Hematopoietic multipotent progenitor cell (in vitro differentiated cells): ENCODE measurements at places on chromosomes 13 and 19.
A peak's percentile ranks its signal among the peaks of the same experiment; 100 is the strongest.

DNA sequence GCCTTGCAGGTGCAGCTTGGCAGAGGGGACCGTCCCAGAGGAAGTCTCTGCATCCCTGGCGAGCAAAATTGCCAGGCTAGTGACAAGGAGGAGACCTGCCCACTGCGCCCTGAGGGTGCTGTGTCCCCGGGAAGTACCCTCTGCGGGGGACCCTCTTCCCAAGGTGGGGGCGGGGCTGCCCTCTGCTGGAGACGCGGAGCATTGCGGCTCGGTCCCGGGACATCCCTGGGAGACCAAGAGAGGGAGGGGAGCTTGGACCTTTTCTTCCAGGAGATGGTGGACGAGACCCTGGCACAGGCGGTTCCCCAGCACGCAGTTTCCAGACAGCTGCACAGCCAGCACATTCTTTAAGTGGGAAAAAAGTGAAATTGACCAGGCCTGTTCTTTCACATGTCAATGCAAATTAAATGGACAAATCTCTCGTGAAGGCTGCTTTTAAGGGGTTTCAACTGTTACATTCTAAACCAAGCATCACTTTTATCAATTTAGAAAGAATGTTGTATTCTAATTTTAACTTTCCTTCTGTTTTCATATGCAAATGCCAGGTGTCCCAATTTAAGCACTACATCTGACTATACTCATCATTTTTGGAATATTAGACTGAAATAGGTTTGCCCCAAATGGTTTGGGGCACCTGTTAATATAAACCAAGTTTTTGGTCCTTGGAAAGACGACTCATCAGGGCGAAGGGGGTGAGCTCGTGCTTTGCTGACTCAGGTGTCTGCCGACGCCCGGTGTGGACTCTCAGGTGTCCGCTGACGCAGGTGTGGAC, 60.7 kb downstream of the MCF2L start:
- DNase-seq, result peak; percentile 13

- DNase-seq, result no peak
These were observed 1.9 kb downstream of the KCTD12 start for GRCh38 chr13:76884186-76884906.

DNA sequence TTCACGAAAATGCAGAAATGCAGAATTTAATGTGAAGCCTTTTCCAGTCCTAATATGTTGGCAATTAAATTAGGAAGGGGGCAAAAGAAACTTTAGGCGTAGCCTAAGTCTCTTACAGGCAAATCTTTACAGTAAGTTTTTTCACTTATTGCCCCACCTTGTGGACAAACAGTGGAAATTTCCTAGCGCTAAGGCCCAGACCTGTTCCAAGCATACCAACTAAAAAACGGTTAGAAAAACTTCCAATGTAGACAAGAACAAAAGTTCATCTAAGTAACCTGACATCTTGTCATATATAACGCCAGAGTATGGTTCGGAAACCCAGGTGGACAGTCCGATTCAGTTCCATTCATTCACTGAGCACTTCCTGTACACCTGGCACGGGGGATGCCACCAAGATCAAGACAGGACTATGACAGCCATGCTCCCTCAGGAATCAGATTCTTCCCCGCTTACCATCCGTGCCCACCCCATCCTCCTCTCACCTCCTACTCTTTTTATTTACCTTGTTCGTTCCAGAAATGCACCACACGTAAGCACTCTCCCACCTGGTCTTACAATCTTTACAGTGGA, 4.9 kb downstream of the ZAR1L start:
- DNase-seq, result no peak

DNA sequence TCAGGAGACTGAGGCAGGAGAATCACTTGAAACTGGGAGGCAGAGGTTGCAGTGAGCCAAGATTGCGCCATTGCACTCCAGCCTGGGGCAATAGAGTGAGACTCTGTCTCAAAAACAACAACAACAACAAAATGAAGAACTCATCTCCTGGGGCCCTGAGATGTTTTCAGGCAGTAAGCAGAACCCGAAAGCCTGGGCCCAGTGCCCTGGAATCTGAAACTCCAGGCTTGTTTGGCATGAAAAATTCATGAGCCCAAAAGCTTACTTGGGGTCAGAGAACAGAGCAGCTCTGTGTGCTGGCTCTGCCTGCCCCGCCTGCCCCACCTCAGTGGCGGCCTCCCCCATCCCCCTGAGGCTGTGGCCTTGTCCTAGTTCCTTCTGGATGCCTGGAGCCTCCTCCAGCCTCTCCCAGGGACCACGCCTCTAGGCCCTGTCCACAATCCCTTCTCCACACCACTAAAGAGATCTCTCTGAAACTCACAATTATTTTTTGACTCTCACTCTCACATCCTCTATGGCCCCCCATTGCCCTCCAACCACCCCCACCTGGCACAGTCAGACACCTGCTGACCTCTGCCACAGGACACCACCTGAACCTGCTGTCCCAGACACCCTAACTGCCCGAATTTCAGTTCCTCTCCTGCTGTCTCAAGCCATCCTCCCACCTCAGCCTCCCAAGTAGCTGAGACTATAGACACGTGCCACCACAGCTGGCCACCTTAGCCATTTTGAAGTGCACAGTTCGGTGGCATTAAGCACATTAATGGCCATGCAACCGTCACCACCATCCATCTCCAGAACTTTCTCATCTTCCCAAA, 6.9 kb upstream of the AP1M2 start:
- no peak for DNase-seq

GRCh38 chr19:46192992-46193650, 36.4 kb upstream of the IGFL1 start:
- DNase-seq, result peak; percentile 40

GRCh38 chr13:59607780-59608233, 555.9 kb downstream of the DIAPH3 start:
- no peak for DNase-seq

DNA sequence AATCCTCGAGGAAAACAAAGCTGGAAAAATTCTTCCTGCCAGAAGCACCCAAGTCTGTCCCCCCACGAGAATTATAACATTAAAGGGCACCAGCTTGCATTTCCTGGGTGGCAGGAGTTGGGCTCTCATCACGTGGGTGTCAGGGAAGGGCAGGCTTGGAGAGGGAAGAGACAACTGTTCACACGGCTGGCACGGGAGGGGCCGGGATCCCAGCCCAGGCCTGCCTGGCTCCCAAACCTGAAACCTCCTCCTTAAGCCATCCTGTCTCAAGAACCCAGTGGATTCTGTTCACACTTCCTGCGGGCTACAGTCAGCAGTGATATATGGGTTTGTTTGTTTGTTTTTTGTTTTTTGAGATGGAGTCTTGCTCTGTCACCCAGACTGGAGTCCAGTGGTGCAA, 12.2 kb downstream of the GRIK5 start:
- DNase-seq, result no peak

DNA sequence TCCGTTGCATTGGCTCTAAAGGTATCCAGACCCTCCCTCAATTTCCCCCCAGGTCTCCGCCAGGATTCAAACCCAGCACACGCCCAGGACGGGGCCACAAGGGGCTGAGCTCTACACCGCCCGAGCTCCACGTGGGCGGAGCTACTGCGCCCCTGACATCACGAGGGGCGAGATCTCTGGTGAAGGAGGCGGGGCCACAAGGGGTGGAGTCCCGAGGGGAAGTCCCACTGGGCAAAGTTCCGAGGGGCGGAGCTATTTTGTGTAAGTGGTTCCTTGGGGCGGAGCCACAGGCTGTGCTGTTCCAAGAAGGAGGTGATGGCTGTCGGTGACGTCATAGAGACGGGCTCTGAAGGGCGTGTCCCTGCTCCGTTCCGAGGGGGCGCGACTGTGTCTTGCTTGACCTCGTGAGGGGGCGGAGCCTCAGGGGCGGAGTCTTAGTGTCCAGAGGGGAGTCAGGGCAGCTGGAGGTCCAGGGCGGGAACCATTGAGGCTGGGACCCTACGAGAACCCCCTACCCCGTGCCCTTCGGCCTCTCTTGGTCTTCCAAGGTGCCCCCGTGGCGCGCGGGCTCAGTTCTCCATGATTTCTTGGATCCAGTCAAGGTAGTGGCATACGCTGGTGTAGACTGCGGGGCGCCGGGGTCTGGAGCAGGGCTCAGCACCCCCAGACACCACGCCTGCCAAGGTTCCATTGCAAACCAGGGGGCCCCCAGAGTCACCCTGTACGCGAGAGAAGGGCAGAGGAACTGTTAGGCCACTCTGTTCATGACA, 1.3 kb upstream of the KLK8 start:
- DNase-seq, result no peak

DNA sequence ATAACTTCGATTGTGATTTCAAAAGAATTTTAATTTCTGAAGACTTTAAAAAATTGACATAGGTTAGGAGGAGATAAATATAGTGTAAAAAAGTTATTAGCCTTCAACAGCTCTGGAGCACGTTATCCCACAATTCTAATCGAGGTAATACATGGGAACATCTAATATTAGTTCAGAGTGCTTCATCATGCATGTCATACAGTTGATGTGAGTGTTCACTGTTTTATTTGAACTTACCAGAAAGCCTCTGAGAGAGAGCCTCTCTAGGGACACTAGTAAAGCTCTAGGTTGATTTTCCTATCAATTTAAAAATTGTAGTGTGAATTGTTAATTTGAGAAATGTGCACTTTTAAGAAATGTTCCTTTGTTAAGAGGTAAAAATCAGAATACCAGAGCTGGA, 140.4 kb downstream of the LMO7 start:
- no peak for DNase-seq

DNA sequence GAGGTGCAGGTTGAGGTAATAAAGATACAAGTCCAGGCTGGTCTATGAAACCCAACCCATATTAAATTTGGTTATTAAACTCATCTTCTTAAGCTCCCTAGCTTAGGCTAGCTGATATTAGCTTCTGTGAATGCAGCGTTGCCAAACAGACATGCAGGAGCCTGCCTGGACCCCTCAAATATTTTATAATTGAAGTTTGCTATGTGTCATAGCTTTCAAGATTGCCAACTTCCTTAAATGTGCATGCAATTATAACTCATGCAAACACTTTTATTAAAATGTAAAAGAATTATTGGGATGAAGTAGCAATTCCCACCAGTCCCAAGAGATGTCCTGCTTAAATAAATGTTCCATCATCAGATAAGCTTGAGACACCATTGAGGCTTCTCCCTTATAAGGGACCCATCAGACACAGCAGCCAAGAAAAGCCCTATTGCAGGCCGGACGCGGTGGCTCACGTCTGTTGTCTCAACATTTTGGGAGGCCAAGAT, 51.3 kb downstream of the MBNL2 start:
- no peak for DNase-seq
